ENCODE measurements at places on chromosomes 3 and 15.

- no peak for DNase-seq
These were observed 78.7 kb downstream of the PLXNA1 start for GRCh38 chr3:127061641-127062040.

- no peak for DNase-seq
These were observed 495.6 kb downstream of the IL5RA start for GRCh38 chr3:2614578-2614977.

GRCh38 chr3:8500319-8500988 is 1.2 kb upstream of the LMCD1 start:
- no peak for DNase-seq

DNA sequence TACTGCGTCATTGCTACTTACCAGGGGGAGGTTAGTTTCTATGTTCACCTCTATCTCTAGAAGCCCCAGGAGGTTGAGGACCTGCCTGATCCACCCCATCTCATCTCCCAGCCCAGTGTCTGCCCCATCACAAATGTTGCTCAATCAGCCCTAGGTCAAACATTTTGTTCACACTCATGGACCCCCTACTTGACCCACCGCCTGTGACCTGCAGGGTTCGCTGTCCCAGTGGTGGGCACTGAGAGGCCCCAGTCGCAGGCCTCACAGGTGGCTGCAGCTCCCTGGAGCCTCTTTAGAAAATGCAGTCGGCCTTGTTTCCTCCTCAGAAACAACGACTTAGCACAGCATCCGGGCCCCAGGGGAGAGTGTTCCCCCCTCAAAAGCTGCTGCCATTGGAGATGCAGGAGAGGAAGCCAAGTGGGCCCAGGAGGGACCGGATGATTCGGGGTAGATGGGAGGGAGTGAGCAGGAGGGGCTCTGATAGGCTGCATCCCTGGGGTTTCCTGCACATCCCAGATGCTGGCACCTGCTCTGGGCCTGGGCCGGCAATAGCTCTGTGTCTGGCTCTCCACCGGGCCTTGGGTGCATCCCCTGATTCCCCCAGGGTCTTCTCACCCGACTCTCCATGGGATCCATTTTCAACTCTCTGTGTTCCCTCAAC is 18.4 kb upstream of the INSYN1 start:
- DNase-seq = no peak

- DNase-seq = no peak
These were observed 17.0 kb downstream of the TGM5 start for GRCh38 chr15:43249699-43250203.

GRCh38 chr15:50697109-50697797 is 10.7 kb upstream of the TRPM7 start:
- no peak for DNase-seq

DNA sequence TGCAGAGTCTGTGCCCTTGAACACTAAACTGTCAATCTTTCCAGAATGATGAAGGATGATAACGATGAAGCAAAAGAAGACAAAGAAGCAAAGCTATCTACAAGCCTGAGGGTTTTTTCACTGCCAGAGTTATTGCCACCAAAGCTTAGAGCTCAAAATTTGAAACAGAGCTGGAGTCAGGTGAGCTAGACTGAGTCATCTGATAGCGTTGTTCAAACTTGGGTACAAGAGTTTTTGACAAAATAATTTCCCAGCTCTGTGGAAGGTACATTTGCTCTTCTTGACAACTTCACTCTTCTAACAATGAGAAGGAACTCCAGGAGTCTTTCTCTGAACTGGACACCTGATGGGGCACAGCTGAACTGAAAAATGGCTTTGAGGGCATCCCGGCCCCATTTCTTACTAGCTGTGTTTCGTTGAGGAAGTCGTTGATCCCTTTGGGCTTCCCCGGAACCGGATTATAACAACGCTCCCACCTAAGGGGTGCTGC is 715 bp downstream of the MCCC1 start:
- DNase-seq = no peak

DNA sequence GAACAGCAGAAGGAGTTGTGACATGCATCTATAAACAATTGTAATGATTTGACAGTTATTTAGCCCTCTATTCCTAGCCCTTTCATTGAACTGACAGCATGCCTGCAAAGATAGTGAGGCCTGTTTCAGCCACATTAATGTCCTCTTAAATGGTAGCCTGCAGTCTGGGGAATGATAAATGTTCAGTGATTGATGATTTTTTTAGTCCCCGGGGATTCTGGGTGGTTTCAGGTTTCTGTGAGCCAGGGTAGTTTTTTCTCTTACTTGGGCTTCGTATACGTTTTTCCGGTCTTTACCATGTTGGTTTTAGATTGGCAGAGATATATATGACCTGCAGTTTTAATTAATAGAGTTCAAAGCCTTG is 172.0 kb downstream of the TCF12 start:
- no peak for DNase-seq

- DNase-seq = no peak
These were observed 67.1 kb downstream of the ATP8B4 start for GRCh38 chr15:50051811-50052419.

GRCh38 chr3:95923496-95924210 is 890.7 kb upstream of the EPHA6 start:
- DNase-seq = peak; percentile 1

GRCh38 chr3:168714609-168715240 is 619.0 kb upstream of the GOLIM4 start:
- DNase-seq = no peak

GRCh38 chr3:55408193-55408826 is 78.8 kb downstream of the WNT5A start:
- DNase-seq = no peak

GRCh38 chr3:158453865-158454264 is 117.1 kb upstream of the MLF1 start:
- DNase-seq = no peak

GRCh38 chr3:2851361-2851760 is 258.8 kb downstream of the IL5RA start:
- no peak for DNase-seq

DNA sequence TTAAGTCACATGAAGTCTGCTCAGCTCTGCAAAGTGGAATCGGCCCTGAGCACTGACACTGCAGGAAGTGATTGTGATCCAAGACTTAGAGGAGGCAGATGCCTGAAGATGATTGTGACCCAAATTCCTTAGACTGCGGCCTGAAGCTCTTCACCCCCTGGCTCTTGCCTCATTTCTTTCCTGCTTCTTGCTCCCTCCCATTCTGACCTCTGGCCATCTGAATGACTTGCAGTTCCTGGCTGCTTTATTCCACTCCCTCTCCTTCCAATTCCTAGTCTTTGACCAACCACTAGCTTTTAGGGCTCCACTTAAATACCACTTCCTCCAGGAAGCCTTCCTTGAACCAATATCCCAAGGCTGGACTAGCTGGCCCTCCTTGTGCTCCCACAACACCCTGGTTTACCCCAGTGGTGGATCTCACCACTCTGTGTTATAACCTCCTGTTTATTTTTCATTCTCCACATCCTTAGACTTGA is 9.9 kb upstream of the EPB42 start:
- no peak for DNase-seq

DNA sequence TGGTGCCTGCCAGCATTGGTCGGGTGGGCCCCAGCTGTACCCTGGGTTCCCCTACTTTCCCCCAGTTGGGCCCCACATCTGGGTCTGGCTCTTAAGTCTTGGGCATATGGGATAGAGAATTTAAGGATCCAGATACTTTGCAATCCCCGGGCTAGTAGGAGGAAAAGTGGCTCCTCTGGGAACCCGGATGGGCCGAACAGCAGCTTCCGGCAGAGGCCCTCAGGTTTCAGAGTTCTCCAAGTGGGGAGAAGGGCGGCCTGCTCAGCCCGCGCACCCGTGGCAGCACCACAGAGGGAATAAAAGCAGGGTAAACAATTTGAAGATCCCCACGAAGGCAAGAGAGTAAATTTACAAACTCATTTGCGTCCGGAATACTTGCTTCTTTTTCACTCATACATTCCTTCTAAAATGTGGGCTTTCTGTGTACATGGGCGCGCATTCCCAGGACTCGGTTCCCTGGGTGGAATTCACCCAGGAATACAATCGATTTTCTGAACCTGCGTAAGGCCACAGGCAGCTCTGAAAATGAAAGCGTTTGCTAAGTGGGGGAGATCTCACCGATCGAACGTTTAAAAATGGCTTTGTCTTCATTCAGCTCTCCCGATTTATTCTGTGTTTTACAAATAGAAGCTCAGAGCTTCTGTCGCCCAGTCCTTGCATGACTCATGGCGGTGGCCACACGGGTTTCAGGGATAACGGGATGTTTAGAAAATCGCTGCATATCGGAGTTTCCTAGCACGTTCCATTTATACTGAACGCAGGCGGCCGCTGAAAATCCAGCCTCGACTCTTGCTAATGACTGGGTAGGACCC is 74.0 kb upstream of the POLG start:
- DNase-seq = no peak

DNA sequence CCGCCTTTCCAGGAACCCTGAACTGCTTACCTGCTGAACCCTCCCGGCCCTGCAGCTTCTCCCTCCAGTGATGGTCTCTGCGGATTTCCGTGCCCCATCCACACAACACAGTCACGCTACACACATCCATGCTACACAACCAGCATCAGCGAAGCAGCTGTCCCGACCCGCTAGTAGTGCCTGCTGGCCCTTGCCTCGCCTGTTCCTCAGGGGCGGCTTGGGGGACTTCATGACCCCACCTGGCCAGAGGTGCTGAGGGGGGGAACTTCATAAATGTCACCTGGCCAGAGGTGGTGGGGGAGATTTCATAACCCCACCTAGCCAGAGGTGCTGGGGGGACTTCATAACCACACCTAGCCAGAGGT is 530 bp upstream of the TUBGCP5 start:
- no peak for DNase-seq

GRCh38 chr3:25084016-25084415 is 344.0 kb upstream of the RARB start:
- no peak for DNase-seq

GRCh38 chr15:52551762-52552161 is 17.1 kb downstream of the ARPP19 start:
- DNase-seq = no peak

GRCh38 chr15:64681424-64682024 is 93.9 kb downstream of the RBPMS2 start:
- no peak for DNase-seq

DNA sequence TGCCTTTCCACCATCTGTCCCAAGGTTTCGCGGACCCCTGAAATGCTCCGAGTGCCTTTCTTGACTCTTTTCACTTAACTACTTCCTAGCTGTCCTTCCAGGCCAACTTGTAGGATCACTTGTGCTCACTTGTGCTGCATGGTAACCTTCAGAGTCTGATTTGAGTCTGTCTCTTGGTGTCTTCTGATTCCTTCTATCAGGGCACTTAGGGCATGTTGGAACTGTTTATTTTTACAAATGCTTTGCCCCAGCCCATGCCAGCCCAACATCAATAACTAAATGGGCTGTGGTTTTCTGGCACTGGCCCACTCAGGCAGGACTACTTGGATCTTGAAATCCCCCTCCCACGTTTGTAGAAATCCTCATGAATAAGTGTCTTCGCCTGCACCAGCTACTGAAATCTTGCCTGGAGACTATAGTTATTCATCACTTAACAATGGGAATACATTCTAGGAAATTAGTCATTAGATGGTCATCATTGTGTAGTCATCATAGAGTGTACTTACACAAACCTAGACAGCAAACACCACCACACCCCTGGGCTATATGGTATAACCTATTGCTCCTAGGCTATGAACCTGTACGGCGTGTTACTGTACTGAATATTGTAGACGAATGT is 123.1 kb upstream of the STRIT1 start:
- DNase-seq = no peak

DNA sequence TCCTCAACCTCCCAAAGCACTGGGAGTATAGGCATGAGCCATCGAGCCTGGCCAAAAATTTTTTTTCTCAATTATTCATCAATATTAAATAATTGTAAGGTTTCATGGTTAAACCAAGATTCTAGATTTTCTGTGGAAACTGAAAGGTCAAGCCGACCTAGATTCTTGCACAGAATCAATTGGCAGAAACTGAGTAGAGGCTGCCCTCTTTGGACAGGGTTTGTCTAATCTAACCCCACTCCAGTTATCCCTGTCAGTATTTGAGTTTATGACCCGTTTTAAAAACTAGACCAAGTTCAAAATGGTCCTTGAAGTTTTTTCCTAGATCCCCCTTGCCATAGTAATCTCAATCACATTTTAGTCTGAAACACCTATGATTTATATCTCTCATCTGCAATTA is 8.6 kb upstream of the ADAM10 start:
- DNase-seq = no peak

DNA sequence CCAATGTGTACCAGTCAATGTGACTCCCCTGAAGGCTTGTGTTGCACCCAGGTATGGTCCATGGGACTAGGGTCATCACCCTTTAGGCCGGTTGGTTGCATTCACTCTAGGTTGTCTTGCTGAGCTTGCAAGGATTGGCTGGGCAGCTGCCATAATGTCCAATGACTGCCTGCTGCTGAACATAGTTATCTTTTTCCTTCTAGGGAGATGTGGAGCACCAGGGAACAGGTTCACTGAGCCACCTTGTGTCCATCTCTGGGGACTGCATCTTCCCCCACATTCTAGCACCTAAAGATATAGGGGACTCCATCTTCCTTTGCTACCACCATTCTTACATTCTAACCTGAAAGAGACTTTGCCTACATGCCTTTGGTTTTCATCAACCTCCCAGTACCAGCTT is 580.4 kb upstream of the TBL1XR1 start:
- DNase-seq = peak; percentile 37

DNA sequence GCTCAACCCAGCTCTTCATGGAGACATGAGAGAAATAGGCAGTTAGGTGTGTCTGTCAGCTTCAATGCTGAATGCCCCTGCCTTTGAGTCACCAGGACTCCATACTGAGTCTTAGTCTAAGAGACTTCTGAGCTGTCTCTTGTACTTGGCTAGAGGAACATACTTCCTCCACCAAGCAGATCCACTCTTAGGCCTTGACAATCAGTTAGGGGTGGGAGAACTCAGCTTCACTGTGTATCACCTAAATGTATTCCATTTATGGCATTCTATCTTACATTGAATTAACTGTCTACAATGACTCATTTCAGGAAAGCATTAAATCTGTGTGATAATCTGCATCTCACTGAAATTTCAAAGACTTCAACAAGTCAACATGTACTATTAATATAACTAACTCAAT is 66.0 kb downstream of the STAC start:
- no peak for DNase-seq

- DNase-seq = no peak
These were observed 172.5 kb upstream of the LRIG1 start for GRCh38 chr3:66673293-66673692.

- no peak for DNase-seq
These were observed 49.9 kb upstream of the LMCD1 start for GRCh38 chr3:8451696-8452095.

- DNase-seq = peak; percentile 52
These were observed 177.6 kb upstream of the BCL6 start for GRCh38 chr3:187922704-187923416.

- DNase-seq = no peak
These were observed 43.6 kb upstream of the PLXNA1 start for GRCh38 chr3:126939338-126939718.

GRCh38 chr3:57974796-57975388 is 33.3 kb upstream of the FLNB start:
- no peak for DNase-seq

DNA sequence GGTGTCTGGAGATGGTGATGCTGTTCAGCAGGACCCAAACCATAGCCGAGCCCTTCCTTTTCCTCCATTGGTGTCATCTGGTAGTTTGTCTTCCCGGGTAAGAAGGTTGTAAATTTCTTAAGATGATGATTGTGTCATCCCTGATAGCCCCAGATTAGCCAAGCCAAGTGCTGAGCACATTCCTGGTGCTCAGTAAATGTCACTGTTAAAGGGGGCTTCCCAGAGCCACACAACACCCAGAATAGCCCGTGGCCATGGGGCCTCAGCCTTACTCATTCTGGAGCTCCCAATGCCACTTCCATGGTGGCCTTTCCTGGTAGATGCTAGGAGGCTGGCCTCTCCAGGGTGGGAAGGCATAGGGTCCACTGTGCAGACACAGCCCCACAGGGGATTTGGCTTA is 4.6 kb upstream of the PLA2G4B start:
- no peak for DNase-seq

Data from activated CD4-positive, alpha-beta T cell treated with anti-CD3 and anti-CD28 coated beads, Interleukin-2, amount 50 U/mL, for 24 hours (primary cell).